ENCODE measurements at places on chromosomes 1 and 21.

- DNase-seq, result no peak
These were observed 5.9 kb downstream of the ADARB1 start for GRCh38 chr21:45080232-45080631.

- no peak for DNase-seq
These were observed 4.8 kb upstream of the SLC26A9 start for GRCh38 chr1:205948039-205948438.

GRCh38 chr1:6461538-6462411, 4.2 kb downstream of the TNFRSF25 start:
- DNase-seq, result no peak

GRCh38 chr1:21919520-21919919, 17.6 kb downstream of the HSPG2 start:
- DNase-seq, result no peak

GRCh38 chr1:178738780-178739179, 13.7 kb downstream of the RALGPS2 start:
- no peak for DNase-seq

- DNase-seq, result no peak
These were observed 24.7 kb downstream of the NPHS2 start for GRCh38 chr1:179550746-179551682.

DNA sequence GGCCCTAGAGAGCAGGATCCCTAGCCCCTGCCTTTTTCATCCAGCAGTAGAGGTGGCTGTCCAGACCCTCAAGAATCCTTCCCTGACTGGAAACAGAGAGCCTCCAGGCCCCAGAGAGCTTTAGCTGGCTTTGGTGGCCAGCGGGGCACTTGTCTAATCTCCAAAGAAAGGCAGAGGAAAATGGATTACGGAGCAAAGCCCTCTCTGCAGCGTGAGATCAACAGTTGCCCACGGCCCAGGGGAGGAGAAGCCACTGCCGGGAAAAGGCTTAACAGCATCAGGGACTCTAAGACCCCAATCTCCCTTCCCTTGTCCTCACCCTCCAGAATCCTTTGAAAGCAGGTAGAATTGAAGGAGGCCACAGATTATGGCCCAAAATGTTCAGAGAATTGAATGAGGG, 35.8 kb upstream of the GRIK3 start:
- DNase-seq, result no peak

GRCh38 chr1:231629132-231629531, 2.5 kb downstream of the DISC1 start:
- no peak for DNase-seq

DNA sequence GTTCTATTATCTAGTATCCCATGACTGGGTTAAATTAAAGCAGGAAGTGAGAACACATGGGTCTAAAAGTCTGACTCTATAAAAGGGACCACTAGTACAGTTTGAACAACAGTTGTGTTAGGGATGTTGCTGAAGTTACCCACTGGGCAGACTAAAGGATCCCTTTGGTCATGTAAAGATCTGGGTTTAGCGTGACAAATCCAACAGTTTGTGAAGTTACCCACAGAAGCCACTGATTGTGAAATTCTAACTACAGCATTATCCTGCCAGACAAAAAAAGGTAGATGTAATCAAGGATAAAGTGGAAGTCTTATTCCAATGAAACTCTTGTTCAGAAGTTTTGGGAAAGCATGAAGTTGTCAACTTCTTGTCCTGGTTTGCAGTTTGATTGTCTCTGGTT, 5.7 kb downstream of the QSOX1 start:
- DNase-seq, result no peak

- no peak for DNase-seq
These were observed 8.1 kb downstream of the NFASC start for GRCh38 chr1:204878621-204879234.

DNA sequence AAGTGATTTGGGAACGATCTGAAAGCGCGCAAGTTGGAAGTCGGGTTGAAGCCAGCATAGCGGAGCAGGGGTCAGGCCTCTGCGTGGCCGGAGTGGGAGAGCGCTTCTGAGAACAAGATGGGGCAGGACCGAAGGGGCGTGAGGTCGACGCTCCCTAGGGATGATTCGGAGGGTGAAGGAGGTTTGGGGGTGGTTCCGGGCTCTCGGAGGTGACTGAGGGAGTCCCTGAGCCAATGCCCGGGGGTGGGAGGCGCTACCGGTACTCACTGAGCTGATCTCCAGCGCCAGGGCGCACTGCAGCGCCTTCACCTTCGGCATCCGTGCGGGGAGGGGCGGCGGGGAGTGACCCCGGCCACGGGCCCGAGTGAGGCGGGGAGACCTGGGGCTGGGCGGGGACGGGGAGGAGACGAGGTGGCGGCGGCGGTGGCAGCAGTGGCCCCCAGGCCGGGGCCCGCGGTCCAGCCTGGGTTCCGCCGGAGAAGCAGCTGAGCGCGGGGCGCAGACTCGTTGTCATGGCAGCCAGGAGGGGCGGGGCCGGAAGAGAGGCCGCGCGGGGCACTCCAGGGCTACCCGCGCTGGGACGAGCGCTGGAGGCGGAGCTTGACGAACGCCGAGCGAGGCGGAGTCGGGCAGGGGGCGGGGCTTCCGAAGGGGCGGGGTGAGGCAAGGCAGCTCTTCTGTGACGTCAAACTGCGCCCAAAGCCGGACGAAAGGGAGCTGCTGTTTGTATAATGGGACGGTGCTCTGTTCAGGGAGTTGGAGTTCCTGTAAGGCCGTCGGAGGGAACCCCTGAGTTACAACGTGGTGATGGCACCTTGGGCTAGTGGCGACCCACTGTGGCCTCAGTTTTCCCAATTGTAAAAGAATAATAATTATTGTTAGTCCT, at the start of gene SPATA6:
TSS of gene SPATA6 (minus strand) at position 514 of the 886 bp plus-strand sequence. CDS start at position 318, 196 bp downstream.
- peak; percentile 98 for DNase-seq

DNA sequence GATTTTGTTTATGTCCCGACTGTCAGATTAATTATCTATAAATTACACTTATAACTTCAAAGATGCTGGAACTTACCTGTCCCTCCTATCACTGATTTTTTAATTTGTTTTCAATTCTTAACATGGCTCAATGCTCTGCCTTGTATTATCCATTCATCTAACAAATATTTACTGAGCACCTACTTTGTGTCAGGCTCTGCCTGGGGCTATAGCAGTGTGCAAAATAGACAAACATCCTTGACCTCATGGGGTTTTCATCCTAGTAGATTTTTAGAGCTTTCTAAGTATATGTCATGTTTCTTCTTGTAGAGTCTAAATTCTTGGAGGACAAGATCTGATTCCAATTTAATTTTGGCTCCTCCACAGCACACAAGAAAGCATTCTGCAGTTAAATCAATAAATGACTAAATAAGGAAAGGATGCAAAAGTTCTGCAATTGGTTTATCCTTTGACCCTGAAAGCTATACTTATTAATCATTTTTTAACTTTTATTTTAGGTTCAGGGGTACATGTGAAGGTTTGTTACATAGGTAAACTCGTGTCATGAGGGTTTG, 10.8 kb upstream of the SMYD2 start:
- DNase-seq, result no peak

DNA sequence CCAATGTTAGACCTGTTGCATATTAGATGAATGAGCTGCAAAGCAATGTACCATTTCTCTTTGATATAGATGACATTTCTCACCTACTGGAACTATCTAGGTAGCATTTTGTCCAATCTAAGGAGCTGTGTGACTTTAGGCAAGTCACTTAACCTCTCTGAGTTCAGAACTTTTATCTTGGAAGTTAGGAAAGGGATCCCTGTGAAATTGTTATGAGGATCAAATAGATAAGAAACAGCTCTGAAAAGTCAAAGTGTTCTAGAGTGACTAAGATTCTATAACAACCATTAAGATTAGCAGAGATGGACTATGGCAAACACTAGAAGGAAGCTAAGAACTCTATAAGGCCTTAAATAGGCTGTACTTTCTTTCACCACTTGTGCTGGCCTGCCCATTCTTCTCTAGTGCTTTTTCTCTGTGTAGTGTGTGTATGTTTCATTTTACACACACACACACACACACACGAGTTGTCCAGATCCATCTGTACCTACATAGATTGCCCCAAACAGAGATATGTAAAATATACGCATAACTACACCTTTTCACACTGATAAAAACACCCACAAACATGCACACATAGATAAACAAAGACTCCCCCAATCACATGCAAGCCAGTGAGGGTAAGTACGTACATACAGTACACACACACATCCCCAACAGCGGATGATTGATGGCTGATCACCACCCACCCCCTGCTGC, 19.4 kb upstream of the LRRN2 start:
- no peak for DNase-seq
